ENCODE measurements at places on chromosomes 2 and 18. TPM values are rescaled to one million over a fixed set of nuclear protein-coding genes. Genes with fewer than 3 reads are reported as not detected.

- DNase-seq = no peak
These were observed 52.6 kb downstream of the CXCR4 start for GRCh38 chr2:136065384-136065783.

- DNase-seq = no peak
These were observed 38.9 kb downstream of the CCNT2 start for GRCh38 chr2:134957477-134957876.

- DNase-seq = peak; percentile 53
These were observed 51.5 kb downstream of the NCK2 start for GRCh38 chr2:105796131-105796638.

DNA sequence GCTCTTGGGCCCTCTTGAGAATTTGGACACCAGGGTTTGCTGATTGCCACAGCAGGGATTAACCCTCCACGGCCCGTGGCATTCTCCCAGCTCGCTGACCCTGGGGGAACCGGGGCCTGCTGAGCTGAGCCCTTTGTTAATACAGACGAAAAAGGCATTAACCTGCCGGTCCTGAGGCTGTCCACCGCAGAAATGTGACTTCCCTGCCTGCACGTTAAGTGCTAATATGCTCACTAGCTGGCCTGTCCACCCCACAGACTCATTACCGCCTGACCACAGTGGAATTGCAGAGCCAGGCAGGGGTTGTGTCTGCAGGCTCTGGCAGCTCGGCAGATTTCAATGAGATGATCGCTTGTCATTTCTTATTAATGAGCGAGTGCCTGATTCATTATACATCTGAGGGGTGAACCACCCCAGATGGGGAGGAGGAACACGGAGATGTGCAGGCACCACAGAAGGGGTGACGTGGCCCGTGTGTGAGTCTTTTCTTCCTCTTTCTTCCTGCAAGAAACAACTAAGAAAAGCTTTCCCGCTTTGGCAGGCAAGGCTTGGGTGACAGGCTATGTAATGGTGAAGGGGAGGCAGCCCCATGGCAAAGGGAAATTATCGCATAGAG, 126.0 kb downstream of the GLI2 start:
- no peak for DNase-seq

Gene SESTD1
- total RNA-seq = 14.3 TPM

DNA sequence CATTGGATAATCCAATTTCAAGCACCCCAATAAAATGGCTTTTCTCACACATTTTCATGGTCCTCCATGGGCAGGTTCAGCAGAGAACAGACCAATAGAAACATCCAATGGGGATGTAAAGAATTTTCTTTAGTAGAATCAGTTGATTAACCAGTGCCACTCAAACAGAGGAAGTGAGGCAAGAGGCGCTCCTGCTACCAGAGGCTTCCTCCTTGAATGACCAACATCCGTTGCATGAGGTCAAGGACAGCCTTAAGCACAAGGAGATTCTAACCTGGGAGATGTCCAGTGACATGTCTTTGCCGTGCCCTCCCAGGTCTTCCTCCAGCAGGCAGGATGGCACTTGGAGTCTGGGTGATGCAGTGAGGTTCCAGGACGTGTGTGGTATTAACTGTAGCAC, 146.6 kb downstream of the PIEZO2 start:
- no peak for DNase-seq

DNA sequence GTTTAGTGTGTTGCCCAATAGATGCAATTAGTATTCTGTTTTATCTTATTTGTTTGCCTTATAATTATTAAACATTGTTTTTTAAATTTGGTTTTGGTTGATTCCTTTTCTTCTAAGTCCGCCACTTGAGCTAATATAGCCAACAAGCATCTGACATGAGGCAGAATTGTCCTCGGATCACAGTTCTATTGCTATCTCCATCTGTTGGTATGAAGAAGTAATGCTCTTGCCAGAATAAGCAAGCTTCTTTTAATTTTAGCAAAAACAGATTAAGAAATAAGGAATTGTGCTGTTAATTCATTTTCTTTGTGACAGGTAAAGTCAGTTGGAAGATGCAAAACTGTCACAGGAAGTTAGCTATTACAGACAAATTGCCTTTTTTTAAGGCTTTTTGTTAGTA, 54.3 kb downstream of the R3HDM1 start:
- DNase-seq = no peak

DNA sequence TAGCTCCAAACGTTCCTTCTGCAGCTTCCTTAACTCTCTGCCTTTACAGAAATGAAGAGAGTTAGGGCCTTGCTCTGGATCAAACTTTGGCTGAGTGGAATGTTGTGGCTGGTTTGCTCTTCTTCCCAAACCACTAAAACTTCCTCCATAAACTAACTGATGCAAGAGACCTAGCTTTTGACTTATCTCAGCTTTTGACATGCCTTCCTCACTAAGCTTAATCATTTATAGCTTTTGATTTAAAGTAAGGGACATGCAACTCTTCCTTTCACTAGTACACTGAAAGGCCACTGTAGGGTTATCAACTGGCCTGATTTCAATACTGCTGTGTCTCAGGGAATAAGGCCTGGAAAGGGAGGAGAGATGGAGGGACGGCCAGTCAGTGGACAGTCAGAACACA, 8.3 kb downstream of the PXDN start:
- DNase-seq = no peak

DNA sequence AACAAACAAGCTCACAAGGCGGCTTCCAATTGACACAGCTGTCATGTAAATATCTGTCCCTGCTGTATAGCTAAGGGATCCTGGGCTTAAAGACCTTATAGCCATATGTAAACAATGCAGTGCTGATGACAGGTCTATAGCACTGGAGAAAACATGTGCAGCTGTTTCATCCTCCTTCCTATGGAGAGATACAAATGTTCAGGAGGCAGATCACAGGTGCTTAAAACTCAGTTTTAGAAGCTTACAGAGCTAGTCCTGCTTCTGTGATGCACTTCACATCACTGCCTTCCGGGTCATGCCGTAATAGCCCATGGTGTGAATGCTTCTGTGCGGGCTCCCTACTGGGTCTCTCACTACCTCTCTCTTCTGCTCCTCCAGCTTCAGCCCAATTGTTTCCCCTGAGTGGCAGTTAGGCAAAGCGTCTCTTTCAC, 262.4 kb upstream of the CHST9 start:
- no peak for DNase-seq

DNA sequence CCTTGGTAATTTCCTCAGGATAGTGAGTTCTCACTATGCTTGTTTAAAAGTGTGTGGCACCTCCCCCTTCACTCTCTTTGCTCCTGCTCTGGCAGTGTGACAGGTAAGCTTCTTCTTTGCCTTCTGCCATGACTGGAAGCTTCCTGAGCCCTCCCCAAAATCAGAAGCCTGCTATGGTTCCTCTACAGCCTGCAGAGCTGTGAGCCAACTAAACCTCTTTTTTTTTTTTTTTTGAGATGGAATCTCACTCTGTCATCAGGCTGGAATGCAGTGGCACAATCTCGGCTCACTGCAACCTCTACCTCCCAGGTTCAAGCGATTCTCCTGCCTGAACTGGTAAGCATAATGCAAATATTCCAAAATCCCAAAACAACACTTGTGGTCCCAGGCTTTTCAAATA, 80.0 kb downstream of the SOWAHC start:
- no peak for DNase-seq

DNA sequence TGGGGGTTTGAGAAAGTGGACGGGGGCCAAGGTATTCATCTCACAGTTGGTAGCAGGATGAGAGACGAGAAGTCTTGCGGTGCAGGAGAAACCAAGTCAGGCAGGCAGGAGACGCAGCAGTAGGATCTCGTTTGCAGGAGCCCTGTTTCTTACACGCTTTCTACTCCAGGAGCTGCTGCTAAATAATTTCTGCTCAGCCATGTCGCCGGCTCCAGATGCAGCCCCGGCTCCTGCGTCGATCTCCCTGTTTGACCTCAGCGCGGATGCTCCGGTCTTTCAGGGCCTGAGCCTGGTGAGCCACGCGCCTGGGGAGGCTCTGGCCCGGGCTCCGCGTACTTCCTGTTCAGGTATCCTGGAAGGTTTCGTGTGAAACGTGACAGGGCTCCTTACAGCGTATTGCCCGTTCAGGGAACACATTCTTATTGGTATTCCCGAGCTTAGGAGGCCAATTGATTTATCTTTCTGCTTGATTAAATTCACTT, 494 bp downstream of the ANKZF1 start:
- no peak for DNase-seq

Gene MAB21L4
- not detected for total RNA-seq

GRCh38 chr2:102950371-102950946, 188.6 kb downstream of the TMEM182 start:
- no peak for DNase-seq

Gene MYO3B
- 13.7 TPM for total RNA-seq

GRCh38 chr18:48915626-48916425, 34.9 kb downstream of the SMAD7 start:
- DNase-seq = no peak

DNA sequence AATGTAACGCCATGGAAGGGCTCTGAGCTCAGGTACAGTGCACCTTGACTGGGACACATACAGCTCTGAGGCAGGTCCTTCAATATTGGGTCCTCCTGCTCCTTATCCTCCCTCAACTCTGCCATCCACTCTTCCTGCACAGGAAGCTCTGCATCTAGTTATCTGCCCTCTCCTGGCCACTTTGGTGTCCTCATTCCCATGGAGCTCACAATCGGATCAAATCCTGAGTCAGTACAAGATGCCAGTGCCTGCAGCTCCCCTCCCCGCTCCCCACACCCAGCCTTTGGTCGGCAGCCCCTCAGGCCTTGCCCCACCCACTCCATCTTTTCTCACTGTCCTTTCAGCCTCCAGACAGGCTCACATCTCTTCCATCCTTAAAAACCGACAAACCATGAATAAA, 58.0 kb downstream of the LRRFIP1 start:
- DNase-seq = no peak

Gene SEPTIN10
- total RNA-seq = 2.9 TPM

DNA sequence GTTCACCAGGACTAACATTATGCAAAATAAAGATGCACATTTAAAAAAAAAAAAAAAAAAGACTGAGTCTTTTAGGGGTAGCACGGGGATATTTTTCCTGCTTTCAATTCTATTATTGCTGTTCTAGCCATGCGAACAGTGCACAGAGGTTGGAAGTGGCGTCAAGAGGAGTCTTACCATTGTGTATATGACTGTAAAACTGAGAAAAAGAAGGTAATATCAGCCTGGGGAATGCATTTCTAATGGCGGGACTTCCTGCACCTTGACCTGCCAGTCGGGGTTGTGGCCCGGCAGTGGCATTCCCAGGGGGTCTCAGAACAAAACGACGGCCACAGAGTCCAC, 48.5 kb upstream of the ATP6V1B1 start:
- no peak for DNase-seq

DNA sequence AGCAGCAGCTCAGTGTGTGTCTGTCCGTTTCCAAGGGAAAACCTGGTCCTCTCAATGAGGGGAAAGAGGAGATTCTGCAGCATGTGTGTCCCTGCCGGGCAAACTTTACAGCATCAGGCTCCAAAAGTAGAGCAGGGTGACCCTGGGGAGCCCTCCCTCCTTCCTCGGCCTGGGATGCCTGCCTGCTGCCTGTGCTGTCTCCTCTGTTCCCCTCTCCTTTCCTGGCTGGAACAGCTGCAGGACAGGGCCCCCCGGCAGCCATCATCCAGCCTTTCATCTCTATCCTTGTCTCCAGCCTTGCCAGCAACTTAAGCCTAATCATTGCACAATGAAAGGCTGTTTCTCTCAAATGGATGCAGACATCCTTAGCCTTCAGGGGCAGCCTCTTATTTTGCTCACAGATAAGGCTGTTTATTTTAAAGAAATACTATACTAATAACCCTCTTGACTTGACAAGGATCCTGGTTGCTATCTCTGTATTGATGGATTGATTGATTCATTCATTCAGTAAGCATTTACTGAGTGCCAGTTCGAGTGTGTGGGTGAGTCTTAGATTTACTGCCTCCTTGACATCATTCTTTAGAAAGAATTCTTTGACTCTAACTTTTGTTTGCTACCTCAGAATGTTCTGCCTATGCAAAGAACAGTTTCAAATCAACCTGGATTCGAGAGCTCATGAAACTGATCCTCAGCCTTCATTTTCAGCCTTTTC, 40.6 kb upstream of the EDAR start:
- no peak for DNase-seq

DNA sequence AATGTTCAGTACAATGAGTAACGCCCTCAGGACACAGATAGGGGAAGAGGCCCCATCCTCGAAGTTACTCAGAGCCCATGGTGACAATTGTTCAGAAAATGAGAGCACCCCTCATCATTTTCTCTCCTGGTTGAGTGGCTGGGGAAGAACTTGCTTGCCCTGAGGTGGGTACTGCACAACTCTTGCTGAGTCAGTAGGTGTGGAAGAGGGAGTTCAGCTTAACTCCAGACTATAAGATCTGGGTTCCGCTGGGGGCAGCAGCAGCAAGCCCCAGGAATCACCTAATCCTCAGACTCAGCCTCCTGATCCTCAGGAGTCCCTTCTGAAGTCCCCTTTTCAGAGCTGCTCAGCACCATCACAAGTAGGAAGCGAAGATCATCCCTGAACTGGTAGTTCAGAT, 123.7 kb downstream of the PIEZO2 start:
- no peak for DNase-seq

Gene ACOXL
- 1.4 TPM for total RNA-seq

DNA sequence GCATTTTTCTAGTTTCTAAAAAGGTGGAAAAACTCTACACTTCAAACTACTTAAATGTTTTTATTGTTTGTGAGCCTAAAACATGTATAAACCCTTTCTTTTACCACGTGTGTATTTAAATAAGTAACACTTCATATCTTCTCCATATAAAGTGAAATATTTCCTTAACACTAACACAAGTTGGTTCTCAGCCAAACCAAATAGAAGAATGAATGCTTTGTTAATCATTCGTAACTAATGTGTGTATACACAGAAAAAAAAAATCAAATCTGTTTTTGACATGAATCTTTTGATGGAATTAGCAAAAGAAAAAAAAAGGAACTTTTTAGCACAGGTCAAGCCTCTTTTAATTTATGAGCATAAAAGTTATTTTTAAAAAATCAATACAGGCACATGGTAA, 89.3 kb downstream of the EHBP1 start:
- no peak for DNase-seq

DNA sequence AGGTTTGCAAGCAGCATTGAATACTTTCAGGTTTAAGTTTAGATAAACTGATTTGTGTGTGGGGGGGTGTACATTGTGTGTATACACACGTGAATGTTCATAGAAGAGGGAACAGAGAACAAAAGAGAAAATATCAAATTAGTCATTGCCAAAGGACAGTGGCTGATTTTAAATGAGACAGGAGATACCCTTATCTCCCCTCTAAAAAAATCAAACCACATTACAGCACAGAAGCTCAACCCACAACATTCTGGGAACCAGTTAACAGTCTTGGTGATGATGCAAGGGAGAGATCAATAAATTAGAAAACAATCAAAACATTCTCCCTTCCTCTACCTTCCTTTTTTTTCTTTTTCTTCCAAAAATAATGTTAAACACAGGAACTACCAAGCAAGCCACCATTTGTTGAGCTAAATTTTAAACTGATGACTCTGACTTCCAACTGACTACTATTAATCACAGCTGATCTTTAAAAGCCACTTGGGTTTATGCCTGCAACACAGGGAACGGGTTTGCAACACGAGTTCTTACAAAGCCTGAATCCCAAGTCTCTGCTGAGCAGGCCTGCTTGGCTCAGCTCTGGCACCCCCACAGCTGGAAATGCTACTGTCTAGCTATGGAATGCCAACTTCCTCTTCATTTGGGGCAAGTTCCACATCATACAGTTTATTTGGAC, 119.2 kb upstream of the ACVR1C start:
- DNase-seq = no peak

Gene IL1B
- not detected for total RNA-seq

Gene XIRP2
- total RNA-seq = not detected

GRCh38 chr2:96225016-96225533, 16.4 kb upstream of the STARD7 start:
- no peak for DNase-seq

- DNase-seq = peak; percentile 51
These were observed 51.4 kb downstream of the KIF5C start for GRCh38 chr2:148926291-148926961.

Gene HOXD4
- not detected for total RNA-seq

Data from activated T-helper 2 cell treated with anti-CD3 and anti-CD28 coated beads, Interferon-gamma antibody, Interleukin-2, Interleukin-4, amounts not matched to agents 10 μg/mL and 5 μg/mL and 100 μg/mL, durations not matched to agents 14 hours and 24 hours and 36 hours (primary cell).